Stimulated activated CD8-positive, alpha-beta memory T cell treated with anti-CD3 and anti-CD28 coated beads, Interleukin-4, amount 100 ng/mL, for 1 hour (primary cell): ENCODE measurements at places on chromosomes 2 and 18.

GRCh38 chr2:174748948-174749347 is 15.3 kb downstream of the CHRNA1 start:
- peak; percentile 55 for DNase-seq

DNA sequence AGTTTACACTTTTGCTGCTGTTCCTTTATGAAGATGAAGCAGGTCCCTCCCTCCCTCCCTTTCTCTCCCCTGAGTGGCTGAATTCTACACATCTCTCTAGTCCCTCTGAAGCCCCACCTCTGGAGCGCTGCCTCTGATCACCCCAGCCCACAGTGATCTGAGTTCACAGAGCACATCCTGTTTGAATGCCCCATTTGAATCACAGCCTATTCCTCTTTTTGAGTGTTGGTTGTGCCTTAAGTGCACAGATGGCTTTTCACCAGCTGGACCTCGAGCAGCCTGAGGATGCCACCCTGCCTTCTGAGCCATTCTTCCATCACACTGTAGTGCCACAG is 87.1 kb downstream of the ITGB1BP1 start:
- no peak for DNase-seq

DNA sequence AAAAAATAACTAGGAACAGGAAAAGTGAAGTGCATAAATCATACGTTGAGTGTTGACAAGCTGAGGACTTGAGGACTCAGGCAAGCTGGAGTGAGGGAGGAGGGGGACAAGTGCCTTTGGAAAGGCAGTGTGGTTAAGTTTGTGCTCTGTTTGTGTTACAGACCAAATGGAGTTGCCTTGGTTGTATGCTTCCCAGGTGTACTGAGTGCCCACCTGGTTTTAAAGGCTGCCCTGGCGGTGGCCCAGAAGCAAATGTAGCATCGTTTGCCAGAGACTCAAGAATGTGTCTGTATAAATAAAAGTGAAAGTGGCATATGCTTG is 240.9 kb downstream of the PRKCE start:
- no peak for DNase-seq

GRCh38 chr18:42113529-42114191 is 158.6 kb downstream of the PIK3C3 start:
- DNase-seq = no peak

DNA sequence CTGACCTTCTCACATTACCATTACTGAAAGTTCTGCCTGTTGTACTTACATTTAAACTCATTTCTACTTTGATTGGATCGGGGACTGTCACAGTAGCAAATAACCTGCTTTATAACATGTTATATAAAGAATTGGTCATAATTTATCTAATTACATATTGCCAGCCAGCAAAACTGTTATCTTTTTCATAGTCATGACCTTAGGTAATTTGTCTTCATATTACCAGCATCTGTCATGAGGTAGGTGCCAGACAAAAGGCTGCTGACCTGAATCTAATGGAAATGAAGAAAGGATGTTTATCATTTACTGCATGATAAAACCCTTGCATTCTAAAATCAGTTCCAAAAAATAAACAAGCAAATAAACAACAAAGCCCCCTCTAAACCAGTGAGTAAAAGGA is 89.4 kb upstream of the LRP1B start:
- DNase-seq = no peak

DNA sequence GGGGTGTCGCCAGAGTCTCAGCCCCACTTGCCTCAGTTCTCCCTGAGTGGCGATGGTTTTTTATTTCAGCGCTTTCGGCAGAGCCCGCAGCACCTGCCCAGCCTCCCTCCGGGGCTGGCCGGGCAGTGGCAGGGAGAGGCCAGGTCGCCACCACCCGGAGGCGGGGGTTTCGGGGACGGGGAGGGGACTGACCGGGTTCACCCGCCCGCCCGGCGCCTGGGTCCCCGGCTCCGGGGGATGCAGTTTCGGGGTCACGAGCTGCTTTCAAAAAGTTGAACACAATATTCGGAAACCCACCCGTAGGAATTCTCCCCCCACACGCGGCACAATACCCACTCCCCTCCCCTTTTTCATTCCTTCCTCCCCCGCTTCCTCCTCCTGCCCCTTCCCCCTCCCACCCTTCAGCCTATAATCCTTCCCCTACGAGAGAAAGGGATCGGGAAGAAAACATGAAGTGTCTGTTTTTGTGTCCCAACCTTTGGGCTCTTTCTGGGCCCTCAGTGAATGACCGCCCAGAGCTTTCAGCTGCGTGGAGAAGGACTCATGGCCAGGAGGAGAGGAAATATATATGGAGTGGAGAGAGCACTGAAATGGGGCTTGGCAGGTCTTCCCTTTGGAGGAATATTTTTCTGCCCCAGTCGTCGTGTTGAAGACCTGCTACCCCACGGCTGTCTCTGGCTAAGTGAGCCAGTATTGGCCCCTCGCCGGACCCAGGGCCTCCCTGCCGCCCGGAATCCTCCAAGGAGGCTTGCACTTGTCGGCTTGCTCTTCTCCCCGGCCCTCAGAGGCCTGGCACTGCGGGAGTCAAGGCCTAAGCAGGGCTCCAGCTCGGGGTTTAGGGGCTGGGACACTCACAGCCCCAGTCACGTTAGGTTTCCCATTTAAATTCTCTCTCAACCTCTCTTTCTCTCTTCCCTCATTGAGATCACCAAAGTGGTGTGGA is 2.1 kb upstream of the SIX3 start:
- DNase-seq = no peak

DNA sequence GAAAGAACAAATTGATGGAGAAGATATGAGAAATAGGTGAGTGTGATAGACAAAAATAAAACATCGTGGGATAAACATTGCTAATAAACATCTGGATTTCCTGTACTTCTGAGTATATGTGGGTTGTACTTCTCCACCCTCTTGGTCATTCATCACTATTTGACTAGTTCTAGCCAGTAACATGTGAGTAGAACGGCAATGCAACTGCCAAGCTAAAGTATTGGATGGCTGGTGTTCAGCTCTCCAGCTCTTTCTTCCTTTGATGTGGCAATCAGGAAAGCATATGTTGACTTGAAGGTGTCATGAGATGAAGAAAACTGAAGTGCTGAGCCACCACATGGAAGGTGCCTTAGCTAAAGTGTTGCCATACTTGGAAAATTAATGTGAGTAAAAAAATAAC is 144.9 kb downstream of the SCG2 start:
- no peak for DNase-seq

DNA sequence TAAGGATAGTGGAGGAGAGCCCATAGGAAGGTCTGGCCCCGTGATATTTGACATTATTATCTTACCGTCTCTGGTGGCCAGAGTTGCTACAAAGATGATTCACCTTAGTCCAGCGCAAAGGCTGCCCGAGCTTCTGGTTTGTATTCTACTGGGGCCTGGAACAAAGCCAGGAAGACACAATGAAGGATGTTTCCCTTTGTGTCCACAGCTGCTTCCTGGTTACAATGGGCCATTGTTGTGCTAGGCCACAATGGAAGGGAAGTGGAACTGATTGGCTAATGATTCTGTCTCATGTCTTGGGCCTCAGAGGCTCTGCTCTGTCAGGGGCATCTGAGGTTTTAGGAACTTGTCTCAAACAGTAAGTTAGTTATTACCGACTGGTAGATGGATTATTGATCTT is 132.2 kb downstream of the TDRD15 start:
- DNase-seq = no peak

GRCh38 chr18:23953984-23954383 is 60.6 kb upstream of the TTC39C start:
- DNase-seq = no peak
